GM20000 (cell line): ENCODE measurements at places on chromosomes 1 and 21.
A peak's percentile ranks its signal among the peaks of the same experiment; 100 is the strongest.

DNA sequence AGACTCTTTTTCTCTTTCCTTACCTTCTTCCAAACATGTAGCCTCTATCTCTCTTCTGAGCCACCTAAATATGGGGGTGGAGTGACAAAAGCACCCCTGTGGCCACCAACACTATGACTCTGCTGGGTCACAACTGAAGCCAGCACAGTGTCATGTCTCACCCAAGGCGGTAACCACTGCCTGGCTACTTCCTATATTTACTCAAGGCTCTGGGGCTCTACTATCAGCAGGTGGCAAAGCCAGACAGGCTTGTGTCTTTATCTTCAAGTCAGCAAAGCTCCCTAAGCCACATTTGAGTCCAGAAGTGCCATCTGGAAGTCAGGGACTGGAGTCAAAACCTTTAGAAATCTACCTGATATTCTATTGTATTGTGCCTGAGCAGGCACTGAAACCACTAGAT lies 1515.2 kb downstream of the PLA2G4A start:
- no peak for DNase-seq

GRCh38 chr1:29563571-29563970 lies 327.2 kb downstream of the PTPRU start:
- DNase-seq: no peak

DNA sequence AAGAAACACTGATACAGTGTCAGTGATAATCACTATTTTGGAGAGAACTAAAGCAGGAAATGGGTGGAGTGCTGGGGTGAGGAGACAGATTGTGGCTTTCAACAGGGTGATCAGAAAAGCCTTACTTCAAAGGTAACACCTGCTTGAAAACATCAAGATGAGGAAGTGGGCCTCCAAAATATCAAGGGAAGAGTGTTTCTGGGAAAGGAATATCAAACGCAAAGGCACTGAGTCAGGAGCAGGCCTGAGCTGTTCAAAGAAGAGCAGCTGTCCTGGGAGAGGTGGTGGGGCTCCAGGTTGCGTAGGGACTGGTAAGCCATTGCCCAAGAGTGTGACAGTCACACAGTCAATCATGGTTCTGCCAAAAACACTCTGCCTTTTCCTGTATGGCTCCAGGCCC lies 47.1 kb upstream of the ATP1A1 start:
- no peak for DNase-seq

- no peak for DNase-seq
Measured at GRCh38 chr21:15250384-15250783, 185.6 kb upstream of the NRIP1 start.

- no peak for DNase-seq
Measured at GRCh38 chr1:209132736-209133467, 450.6 kb upstream of the CAMK1G start.

DNA sequence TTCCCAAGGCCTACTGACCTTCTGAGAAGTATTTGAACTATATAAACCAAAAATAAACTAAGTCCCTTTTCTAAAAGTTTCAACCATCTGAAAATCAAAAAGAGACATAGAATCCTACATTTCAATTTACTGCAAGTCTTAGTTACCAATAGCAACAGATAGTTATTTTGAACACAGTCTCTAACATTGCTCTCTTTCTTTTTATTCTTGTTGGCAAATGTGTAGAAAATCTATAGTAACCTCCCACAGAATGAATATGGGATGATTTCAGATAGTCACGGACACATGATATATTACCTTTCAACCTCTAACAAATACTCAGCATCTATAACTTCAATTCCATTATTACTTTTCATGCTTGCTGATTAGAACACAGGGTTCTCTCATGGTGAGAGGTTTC lies 68.9 kb upstream of the RAB3GAP2 start:
- DNase-seq: no peak

DNA sequence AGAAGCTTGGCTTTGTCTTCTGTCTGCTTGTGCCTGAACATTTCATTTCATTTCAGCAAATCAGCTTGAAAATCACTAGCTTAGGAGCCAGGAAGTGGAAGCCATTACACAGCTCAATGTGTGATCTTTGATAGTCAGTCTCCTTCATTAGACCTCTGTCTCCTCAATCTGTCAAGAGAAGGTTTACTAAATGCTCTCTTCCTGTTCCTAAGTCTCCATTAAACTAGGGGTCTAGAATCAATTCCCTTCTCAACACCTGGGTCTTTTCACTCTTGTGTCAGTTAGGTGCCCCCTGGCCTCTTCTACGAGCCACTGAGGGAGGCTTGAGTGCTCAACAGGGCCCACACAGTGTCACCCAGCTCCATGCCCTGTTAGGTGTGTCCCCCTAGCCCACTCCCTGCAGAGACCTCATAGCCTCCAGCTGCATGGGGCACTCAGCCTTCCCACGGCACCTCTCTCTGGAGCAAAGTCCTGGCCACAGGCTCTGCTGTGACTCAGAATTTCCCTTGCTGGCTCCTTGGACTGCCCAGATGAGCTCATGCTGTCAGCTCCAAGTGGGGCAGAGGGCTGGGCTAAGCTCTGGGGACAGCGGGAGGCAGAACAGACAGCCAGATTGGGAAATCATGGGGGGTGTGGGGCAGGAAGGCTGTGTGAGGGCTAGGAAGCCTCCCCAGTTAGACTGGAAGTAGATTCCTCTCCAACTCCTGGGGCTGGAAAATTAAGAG lies 115.7 kb upstream of the IPO9 start:
- DNase-seq: no peak

- no peak for DNase-seq
Measured at GRCh38 chr1:173175514-173176145, 31.5 kb downstream of the TNFSF4 start.

GRCh38 chr1:5927506-5928370 lies 64.5 kb downstream of the NPHP4 start:
- DNase-seq: no peak

DNA sequence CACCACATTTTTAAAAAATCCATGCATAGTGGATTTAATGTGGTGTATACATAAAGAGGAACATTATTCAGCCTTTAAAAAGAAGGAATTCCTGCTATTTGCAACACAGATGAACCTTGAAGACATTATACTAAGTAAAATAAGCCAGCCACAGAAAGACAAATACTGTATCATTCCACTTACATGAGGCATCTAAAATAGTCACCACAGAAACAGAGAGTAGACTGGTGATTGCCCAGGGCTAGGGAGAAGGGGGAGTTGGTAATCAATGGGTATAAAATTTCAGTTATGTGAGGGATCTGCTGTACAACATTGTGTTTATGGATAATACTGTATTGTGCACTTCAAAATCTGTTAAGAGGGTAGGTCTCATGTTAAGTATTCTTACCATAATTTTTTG lies 10.0 kb downstream of the FAM163A start:
- no peak for DNase-seq

GRCh38 chr1:32773018-32773763 lies 44.0 kb downstream of the YARS1 start:
- DNase-seq: peak; percentile 89

DNA sequence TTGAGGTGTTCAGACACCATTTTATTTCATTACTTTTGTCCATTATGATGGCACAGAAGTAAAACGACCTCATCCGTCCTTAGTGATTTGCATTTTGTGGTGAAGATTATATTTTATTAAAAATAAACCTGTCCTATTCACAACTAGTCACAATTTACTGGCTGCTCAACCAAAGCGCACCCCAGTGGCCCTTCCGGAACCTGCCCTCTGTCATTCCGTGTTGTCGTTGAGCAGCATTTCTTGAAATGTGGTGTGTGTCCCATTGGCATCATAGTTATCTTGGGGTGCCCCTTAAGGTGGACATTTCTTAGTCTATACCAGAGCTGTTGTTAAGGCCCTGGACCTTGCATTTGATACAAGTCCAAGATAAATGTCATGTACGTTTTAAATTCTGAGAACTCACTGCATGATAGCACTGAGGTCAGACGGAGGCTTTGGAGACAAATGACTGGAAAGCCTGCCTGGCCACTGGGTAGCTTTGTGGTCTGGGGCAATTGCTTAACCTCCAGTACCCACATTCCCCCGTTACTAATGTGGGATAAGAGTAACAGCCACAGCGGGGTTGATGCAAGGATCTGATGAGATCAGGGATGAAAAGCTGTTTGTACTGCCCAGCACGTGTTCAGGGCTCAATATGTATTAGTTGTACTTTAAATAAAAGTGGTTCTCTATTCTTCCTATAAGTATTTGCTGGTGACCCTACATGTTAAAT lies 36.2 kb downstream of the BACH1 start:
- DNase-seq: no peak

GRCh38 chr1:165574295-165574694 lies 30.5 kb downstream of the LRRC52 start:
- DNase-seq: no peak

DNA sequence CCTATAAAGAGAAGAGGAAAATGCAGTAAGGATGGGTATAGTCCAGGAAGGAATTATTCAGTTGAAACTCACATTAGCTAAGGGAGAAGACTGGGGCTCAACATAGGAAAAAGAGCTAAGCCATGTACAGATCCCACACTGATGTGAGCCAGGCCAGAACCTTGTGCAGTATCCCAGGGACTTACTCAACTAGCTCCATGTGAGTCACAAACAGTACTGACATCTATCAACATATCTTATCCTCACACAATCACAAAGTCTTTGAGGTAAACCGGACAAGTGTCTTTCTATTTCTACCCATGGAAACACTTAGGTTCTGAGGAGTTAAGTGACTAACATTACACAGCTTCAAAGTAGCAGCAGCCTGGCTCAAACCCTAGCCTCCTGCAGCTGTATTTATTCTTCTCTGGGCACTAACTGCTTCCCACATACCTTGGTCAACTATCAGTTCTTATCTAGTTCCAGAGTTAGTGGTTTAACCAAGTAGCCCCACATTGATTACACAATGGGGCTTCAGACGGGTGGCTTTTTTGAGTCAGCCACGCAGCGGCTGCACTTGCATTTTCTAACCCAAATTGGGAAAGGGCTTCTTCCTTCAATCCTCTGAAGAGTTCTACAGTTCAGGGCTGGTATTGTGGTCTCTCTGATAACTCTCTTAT lies 9.5 kb downstream of the CD5L start:
- DNase-seq: no peak

DNA sequence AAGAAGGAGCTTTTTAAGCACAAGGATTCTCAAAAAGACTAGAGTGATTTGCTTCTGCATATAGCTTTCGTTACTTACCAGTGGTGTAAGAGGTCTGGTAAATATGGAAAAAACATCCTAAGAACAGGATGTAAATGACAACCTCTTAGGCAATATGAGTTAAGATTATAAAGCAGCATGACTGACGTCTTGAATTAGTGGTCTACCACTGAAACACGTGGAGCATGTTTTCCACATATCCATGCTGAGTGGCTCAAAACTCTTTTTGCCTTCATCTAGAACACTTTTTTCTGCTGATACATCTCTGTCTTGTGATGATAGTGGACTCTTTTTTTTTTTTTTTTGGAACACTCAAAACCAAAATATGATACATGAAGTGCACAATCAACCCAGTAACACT lies 44.6 kb downstream of the RCAN1 start:
- DNase-seq: no peak

GRCh38 chr1:206646504-206646903 lies 11.2 kb downstream of the DYRK3 start:
- DNase-seq: no peak

- DNase-seq: no peak
Measured at GRCh38 chr1:156579472-156579871, at the start of gene TTC24. Gene TTC24 (plus strand): TSS chr1:156579723. CDS start chr1:156581365, 1,642 bp downstream.

- DNase-seq: no peak
Measured at GRCh38 chr21:29368906-29369305, 70.2 kb downstream of the BACH1 start.

- DNase-seq: no peak
Measured at GRCh38 chr1:225044258-225044657, 114.8 kb downstream of the DNAH14 start.

DNA sequence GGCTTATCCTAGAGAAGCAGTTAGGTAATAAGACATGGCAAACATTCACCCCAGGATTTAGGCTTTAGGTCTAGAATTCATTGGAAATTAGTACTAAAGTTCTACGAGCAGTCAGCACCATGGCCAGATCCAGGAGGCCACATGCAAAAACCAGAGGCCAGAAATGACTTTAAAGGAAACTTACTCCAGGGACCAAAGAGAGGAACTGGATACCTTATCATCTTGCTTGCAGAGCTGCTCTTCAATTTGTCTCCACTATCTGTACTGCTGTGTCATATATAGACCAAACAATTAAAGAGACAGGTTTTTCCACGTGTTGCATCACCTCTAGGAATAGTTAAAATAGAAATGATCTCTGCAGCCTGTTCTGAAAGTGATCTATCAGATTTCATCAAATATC lies 127.8 kb downstream of the LMX1A start:
- no peak for DNase-seq

DNA sequence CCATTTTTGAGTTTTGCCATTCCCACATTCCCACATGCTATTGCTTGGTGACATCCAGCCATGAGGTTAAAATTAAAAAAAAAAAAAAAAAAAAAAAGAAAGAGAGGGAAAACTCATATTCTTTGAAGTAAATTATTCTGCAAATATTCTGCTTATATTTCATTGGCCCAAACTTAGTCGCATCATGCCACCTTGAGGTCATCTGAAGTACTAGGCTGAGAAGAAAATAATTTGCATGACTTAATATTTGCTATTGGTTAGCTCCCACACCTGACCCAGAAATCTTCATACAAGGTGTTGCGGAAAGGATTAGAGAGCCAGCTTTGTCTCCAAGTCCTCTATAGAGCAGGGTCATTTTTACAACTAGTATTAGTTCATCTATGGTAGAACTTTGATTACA lies 2206.0 kb downstream of the MRPL39 start:
- DNase-seq: no peak

DNA sequence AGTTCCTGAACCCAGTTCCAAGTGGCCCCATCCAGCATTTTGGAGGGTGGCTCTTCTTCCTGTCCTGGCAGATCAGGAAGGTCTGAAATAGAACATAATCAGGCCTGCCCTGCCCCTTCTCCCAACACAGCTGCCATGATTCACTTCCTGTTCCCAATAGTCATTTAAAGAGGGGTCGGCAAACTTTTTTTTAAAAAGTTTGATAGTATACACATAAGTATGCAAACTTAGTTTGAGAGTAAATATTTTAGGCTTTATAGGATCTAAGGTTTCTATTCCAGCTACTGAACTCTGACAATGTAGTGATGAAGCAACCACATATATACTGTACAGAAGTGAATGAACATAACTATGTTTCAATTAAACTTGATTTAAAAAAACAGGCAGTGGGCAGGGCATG lies 66.4 kb downstream of the LUZP1 start:
- no peak for DNase-seq

- DNase-seq: no peak
Measured at GRCh38 chr1:25896266-25896665, 10.0 kb downstream of the STMN1 start.

- no peak for DNase-seq
Measured at GRCh38 chr1:92972409-92973129, 11.3 kb upstream of the DIPK1A start.

GRCh38 chr1:19400875-19401534 lies 84.3 kb downstream of the CAPZB start:
- no peak for DNase-seq

DNA sequence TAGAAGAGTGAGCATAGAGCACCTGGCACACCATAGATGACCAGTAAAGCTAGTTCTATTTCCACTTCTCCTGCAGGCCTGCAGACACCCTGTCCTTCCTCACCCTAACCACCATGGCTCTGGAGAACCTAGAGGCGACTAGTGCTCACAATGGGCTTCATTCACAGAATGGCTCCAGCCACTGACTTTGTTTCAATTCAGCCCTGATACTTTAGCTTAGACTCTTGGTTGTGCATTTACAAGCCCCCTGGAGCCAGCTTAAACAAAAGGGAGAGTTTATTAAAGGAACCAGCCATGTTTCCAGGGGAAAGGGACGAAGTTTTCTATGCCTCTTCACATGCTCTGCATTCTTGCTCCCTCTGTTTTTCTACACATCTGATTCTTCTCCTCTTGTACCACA lies 123.7 kb downstream of the NAV1 start:
- DNase-seq: no peak

GRCh38 chr1:42978317-42979035 lies 19.8 kb upstream of the SLC2A1 start:
- no peak for DNase-seq
